ENCODE measurements at places on chromosomes 7 and 10.

- DNase-seq: no peak
Observed at GRCh38 chr7:43646603-43647338, 63.9 kb downstream of the STK17A start.

DNA sequence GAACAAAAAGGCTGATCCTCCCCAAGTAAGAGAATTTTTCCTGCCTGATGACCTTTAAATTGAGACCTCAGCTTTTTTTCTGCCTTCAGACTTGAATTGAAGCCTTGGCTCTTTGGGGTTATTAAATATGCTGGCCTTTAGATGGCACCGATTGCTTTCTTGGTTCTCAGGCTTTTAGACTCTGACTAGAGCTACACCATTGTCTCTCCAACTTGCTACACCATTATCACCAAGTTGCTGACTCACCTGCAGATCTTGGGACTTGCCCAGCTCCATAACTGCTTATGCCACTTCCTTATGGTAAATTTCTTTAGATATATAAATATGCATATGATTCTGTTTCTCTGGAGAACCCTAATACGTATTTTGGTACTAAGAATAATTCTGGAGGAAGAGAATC, 3.1 kb upstream of the ABCA13 start:
- no peak for DNase-seq

DNA sequence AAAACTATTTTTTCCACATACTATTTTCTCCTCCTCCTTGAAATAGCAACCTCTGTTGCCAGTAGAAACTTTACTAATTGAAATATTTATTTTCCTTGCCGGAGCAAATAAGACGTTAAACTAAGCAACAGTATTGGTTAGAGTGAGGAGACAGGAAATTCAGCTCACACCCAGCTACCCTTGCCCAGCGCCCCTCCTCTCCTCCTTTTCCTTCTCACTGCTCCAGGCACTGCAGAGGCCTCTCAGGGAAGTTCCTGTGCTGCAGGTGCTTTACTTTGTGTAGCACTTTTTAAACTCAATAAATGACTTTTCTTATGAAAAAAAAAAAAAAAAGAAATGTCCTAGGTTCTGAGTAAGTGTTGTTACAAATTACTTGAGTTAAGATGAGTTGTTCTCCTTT, 134.0 kb downstream of the SEMA3E start:
- no peak for DNase-seq

DNA sequence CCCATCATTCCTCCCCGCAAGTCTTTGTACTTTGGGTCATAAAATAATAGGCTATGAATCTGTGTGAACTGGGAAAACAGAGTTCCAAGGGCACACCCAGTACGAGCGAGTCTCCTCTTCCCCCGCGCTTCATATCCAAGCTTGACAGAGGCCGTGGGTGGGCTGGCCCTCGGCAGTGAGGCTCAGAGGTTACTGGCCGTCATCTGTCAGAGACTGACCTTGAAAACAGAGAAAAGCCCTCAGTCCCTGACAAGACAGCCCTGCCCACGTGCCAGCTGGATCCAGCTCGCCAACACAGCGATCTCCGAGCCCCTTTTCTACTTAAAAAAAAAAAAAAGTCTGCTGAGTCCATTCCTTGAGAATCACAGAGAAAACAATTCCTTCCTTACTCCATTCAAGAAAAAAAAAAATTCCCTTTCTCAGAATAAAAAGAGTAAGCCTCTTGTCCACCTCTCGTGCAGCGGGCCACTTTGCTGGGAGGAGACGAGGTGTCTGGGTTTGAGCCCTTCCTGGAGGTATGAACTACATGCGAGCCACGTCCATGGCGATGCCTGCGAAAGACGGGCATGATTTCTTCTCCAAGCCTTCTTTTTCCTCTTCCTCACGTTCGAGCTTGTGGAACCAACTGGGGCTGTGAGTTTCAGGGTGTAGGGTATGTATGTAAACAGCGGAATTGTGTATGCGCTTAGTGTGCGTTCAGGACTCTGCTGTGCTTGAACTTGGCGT, 744 bp upstream of the BICC1 start:
- no peak for DNase-seq

DNA sequence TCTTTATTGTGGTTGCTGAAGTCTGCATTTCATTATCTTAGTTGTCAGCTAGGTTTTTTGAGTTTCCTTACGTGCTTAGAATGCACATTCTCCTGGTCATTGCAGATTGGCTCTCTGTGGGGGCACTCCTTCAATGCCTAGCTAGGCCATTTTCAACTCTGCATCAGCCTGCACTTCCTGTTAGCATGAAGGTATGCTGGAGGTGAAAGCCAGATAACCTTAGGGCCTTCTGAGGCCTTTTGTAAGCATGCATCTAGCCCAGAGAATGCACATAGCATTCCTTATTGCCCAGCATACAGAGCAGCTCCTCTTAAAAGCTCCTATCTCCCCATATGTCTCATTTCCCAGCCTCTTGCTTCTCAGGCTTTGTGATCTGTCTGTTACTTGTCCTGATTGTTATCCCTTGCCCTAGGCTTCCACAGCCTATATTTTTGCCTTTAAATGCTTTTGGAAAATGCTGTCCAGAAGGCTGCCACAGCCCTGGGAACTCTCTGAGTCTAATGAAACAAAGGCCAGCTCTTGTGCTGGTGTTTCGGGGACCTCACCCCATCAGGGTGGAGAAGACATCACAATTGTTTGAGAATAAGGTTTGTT, 108.1 kb upstream of the IGFBP3 start:
- DNase-seq: no peak
